ENCODE measurements at places on chromosomes 12 and 14.
A peak's percentile ranks its signal among the peaks of the same experiment; 100 is the strongest.

- no peak for DNase-seq
Observed at GRCh38 chr12:80681287-80681686, 26.1 kb upstream of the MYF6 start.

DNA sequence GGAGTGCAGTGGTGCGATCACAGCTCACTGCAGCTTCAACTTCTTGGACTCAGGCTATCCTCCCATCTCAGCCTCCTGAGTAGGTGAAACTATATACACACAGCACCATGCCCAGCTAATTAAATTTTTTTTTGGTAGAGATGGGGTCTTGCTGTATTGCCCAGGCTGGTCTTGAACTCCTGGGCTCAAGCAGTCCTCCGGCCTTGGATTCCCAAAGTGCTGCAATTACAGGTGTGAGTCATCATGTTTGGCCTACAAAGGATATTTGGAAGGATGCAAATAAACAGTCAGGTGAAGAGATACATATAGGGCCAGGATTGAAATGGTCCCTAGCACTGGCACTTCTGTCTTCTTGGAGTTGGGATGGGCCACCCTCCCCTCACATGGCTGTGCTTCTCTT lies 23.9 kb downstream of the RCOR1 start:
- no peak for DNase-seq

GRCh38 chr14:102203382-102203781 lies 63.7 kb downstream of the WDR20 start:
- no peak for DNase-seq

GRCh38 chr12:8077207-8077606 lies 4.9 kb upstream of the NECAP1 start:
- DNase-seq, result peak; percentile 70

DNA sequence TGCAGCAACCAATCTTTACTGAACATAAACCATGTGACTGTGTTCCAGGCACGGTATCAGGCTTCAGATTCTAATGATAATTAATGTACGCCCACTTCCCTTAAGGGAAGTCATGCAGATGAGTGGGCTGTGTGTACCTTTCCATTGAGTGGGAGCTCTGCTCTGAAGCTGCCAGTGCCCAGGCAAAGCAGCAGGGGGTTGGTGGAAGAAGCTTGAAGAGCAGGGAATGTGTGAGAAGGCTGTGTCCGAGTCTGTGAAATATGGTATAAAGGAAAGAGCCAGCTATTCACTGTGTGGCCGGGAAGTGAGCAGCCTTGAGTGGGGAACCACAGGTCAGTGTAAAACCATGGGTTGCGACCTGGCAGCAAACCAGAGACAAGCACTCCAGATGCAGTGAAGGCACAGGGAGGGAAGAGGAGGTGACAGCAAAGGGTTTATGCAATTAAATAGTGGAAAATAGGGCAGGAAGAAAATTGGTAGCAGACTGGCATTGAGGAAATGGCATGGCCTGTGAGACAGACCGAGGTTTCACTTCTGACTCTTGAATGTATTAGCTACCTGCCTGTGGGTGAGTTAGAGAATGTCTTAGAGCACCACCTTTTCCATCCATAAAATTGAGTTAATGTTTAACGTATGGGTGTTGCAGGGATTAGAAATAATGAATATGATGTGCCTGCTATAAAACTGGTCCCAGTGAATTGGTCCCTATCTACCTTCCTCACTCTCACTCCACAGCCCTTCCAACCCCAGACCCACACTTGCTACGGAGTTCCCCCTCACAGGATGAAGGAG lies 116.4 kb downstream of the NTF3 start:
- peak; percentile 58 for DNase-seq

DNA sequence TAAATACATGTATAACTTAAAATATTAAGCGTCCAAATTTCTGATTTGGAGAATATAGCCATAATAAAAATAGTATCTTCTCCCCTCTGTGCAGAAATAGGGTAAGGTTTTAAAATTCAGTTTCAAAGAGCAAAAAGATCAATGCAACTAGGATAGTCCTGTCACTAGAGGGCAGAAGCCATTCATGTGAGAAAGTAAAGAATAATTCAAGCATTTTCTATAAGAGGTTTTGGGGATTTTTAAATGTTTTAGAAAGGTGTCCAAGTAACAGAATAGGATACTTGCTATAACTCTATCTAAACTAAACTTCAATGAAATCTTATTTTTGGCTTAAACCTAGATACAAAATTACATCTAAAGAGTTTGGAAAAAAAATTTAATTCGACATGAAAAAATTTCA lies 50.3 kb downstream of the ADAMTS20 start:
- peak; percentile 16 for DNase-seq

DNA sequence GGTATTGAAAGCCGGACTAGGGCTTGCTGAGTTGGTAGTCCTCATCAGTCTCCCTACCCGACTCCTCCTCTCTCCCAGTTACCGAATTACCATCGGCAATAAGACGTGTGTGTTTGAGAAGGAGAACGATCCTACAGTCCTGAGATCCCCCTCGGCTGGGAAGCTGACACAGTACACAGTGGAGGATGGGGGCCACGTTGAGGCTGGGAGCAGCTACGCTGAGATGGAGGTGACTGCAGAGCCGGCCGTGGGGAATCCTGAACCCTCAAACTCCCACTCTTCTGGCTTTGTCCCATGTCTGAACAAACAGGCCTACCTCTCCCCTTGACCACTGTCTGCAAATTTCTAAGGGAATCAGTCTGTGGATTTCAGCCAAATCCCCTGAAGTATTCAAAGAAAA lies 82.9 kb downstream of the ACACB start:
- no peak for DNase-seq

GRCh38 chr12:34166427-34167060 lies 144.2 kb downstream of the ALG10 start:
- DNase-seq, result no peak

Measured in SW480 (cell line).